ENCODE measurements at places on chromosomes 3 and 15.

- peak; percentile 29 for DNase-seq
Observed at GRCh38 chr3:13115991-13116390, 42.8 kb upstream of the IQSEC1 start.

GRCh38 chr3:10169000-10169496 is 4.3 kb downstream of the IRAK2 start:
- DNase-seq = no peak

GRCh38 chr15:56992725-56993124 is 74.3 kb downstream of the TCF12 start:
- DNase-seq = no peak

DNA sequence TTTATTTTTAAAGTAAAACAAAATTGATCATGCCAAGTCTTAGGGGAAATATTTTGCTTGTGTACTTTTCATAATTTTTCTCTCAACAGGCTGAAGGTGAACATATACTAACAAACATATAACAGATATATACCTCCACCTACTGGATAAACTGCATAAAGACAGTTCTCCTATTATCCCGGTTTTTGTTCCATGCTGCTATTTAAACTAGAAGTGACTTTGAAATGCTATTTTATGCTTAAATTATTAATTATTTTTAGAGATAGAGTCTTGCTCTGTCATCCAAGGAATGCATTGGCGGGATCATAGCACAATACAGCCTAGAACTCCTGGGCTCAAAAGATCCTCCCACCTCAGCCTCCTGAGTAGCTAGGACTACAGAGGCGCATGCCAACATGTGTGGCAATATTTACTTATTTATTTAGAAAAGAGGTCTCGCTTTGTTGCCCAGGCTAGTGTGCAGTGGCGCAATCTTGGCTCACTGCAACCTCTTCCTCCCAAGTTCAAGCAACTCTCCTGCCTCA is 49.8 kb downstream of the ST3GAL6 start:
- DNase-seq = no peak

- DNase-seq = peak; percentile 52
Observed at GRCh38 chr15:28921919-28922706, 36.3 kb downstream of the APBA2 start.

DNA sequence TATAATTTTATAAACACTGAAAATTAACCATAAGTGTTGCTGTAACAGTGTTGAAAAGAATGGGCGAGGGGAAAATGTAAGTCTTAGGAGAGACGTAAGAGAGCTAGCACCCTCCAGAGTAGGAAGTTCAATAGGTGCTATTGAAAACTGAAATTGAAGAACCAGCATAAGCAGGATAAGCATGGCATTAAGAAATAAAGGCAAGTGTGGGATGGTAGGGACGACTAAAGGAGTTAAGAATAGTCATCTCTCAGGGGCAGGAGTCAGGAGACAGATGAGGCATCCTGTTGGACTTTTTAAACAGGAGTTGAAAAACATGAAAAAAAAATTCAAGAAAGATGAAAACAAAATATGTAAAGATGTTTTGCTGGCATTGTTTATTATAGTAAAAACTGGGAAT is 43.5 kb downstream of the ABHD2 start:
- DNase-seq = no peak

GRCh38 chr3:89467898-89468363 is 360.5 kb downstream of the EPHA3 start:
- no peak for DNase-seq

- DNase-seq = no peak
Observed at GRCh38 chr15:69421498-69421897, 7.3 kb downstream of the KIF23 start.

DNA sequence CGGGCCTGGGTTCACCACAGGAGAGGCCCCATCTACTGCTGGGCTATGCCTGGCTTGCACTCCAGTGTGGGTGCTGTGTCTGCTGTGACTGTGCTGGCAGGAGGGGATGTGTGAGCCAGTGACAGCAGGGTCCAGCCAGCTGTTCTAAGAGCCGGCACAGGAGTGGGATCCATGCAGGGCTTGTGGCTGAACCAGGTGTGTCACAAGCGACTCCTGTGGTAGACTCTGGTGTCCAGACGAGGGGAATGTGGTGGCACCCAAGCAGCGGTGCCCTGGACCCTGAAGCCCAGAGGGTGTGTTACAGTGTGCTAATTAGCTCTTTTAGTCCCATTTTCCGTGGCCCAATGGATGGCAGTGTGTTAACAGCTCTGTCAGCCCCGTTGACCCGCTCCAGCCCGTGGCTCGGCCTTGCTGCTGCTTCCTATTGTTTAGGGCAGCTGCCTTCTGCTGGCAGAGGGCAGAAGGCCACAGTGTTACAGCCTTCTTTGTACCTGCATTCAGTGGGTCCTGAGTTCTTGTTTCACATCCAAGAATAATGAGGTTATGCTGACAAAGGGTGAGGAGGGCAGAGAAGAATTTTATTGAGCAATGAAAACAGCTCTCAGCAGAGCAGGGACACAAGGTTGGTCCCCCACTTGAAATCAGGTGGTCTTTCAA is 78.5 kb upstream of the RNU6-1 start:
- no peak for DNase-seq

GRCh38 chr3:2096216-2096615 is 2.5 kb upstream of the CNTN4 start:
- no peak for DNase-seq

- DNase-seq = no peak
Observed at GRCh38 chr3:52679811-52680210, 5.9 kb downstream of the PBRM1 start.

DNA sequence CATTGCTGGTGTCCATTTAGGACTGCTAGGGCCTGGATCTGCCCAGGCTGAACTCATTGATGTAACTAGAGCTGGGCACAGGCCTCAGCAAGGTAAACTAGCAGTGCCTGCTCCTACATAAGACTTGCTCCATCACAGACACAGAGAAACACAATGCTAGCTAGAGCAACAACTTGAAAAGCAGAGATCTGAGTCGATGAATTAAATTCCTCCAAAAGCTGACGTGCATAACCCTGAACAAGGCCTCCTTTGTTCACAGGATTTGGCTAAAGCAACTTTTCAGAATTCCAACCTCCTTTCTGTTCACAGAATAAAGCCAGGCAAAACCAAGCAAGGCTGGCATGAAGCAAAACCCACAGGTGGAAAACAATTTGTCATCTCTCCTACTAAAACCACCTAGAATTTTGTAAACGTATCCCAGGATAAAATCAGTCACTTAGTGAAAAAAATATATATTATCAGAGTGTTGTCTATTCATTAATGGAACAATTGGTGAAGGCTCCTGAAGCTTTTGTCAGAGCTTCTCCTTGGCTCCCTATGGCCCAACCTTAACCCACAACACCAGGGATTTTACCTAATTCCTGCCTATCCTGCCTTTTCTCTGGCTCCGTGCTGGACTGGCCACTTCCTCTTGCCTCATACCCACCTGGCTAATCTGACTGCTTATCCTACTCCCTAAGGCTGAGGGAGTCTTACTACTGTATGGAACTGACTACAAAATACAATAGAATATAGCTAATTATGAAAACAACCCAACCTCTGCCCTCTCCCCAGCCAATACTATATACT is 39.9 kb downstream of the PLCH1 start:
- DNase-seq = no peak

DNA sequence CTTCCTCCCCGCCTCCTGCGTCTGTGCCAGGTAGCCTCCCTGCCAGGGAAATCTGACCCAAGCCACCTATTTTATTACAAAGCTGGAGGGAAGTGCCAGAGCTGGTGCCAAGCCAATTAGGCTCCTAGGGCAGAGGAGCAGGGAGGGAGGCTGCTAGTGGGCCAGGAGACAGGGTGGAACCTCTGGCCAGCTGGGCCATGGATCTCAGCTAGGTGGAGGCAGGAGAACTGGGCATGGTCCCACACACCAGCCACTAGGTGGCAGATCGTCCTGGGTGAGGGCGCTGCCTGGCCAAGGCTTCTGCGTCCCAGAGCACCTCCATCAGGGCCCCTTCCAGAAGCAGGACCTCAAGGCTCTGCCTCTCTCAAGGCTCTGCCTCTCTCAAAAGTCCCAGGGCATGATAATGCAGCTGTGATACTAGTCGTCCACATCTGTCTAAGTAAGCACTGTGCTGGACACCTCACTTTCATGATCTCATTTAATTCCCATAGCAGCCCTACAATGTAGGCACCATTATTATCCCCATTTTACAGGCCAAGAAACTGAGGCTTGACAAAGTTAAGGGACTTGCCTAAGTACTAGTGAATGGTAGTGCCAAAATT is 4.5 kb upstream of the RFT1 start:
- no peak for DNase-seq

DNA sequence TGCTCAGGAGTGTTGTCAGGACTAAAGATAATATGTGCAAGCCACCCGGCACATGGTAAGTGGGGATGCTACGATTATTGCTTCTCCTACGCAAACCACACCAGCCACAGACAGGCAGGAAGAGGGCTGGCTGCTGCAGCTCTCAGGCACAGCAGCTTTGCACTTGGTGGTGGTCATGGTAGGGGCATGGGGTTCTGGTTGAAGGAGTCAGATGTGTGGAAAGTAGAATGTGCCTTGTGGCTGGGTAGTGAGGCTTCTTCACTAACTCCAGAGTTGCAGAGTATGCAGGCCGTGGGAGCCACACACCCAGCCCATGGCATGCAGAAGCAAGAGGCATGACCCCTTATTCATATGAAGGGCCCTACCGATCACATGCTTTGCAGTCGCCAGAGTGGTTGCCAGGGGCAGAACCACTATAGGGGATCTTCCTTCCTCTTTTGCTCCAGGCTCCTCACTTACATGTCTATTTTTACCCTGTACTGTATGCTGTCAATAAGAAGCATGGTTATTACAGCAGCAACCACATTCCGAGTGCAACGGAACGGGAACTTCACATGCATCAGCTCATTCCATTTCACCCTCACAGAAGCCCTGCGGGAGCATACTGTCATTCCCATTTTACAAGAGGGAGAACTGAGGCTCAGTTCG is 59.2 kb upstream of the HERC1 start:
- no peak for DNase-seq

DNA sequence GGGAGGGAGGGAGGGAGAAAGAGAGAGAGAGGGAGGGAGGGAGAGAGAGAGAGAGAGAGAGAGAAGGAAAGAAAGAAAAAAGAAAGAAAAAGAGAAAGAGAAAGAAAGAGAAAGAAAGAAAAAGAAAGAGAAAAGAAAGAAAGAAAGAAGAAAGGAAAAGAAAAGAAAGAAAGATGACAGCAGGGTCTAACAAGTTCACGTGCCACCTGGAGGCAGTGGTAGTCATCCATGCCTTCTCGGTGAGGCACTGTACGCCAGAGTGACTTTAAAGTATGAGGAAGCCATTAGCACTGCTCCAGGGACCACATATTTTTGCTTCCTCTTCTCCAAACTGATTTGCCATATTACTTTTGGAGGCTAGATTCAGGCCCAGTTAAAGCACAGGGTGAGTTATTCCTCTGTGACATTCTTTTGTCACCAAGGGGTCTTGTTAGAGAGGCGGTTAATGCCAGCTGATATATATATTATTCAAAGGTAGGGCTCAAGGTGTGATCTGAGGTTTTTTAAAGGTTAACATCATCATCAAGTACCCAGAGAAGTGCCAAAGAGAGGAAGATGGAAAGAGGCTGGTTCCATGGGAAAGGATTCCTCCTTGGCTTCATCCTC is at the start of gene HTR3D:
HTR3D (plus strand) TSS at position 556 of the 606 bp plus-strand sequence; CDS start at position 556, 0 bp downstream.
- DNase-seq = no peak

DNA sequence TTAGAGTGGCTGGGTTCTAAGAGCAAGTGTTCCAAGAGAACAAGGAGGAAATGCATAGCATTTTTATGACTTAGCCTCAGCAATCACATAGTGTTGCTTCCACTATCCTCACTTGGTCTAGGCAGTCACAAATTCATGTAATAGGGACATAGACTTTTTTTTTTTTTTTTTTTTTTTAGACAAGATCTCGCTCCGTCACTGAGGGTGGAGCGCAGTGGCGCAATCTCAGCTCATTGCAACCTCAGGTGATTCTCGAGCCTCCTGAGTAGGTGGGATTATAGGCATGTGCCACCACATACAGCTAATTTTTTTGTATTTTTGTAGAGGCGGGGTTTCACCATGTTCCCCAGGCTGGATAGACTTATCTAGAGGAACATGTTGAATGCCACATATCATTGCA is 4.7 kb upstream of the GNB4 start:
- no peak for DNase-seq

DNA sequence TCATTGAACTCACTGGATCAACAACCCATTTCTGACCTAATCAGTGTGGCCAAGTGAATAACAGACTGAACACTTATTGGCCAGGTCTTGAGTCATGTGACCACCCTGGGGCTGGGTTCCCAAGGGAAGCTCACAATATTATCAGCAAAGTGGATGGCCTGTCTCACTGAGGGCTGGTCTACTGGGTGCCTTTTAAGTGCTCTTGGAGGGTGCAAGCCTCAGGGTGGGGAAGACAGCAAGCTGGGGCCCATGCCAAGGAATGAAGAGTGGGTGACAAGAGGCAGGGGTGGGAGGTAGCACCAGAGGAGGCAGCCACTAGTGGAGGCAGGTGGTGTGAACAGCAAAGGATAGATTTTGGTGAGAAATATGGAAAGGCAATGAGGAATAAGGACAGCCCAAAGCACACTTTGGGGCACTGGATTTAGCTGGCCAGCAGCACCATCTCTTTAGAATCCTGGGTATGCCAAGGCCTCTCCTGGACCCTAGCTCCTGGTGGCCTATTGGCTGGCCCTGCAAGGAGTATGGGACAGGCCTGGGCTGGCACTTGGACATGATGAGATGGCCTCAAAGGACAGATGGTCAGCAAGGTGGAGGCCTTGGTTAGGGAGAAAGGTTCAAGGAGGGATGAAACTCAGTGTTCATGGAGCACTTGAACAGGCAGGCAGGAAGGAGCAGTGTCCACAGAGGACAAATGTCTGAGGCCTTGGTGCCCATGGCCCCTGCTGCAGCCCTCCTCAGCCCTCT is 34.2 kb downstream of the HMCES start:
- DNase-seq = no peak

GRCh38 chr15:69591905-69592508 is 139.4 kb downstream of the RPLP1 start:
- DNase-seq = no peak

GRCh38 chr3:48650723-48651122 is 12.0 kb downstream of the CELSR3 start:
- no peak for DNase-seq

DNA sequence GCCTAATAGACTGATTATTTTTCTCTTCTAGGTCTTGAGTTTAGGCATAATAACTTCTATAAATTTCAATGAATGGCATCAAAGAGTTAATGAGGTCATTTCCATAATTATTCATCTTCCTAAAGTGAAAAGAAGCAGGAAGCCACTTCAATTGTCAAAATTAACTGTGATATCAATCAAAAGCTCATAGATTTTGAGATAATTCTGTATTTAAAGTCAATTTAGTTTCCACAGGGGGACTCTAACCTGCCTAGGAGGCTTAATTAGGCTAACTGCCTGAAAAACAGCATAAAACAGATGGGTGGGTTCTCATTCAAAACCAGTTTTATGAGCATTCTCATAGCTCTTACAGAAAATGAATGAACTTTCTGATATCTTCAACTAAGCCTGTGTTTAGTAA is 177.8 kb downstream of the OTOL1 start:
- DNase-seq = no peak

Data from RWPE2 (cell line).